Mesothelial cell of epicardium (in vitro differentiated cells): ENCODE measurements at places on chromosomes 2 and 18. TPM values are rescaled to one million over a fixed set of nuclear protein-coding genes. Genes with fewer than 3 reads are reported as not detected.

The UGT1A3 gene
- not detected in 3 replicates for total RNA-seq

DNA sequence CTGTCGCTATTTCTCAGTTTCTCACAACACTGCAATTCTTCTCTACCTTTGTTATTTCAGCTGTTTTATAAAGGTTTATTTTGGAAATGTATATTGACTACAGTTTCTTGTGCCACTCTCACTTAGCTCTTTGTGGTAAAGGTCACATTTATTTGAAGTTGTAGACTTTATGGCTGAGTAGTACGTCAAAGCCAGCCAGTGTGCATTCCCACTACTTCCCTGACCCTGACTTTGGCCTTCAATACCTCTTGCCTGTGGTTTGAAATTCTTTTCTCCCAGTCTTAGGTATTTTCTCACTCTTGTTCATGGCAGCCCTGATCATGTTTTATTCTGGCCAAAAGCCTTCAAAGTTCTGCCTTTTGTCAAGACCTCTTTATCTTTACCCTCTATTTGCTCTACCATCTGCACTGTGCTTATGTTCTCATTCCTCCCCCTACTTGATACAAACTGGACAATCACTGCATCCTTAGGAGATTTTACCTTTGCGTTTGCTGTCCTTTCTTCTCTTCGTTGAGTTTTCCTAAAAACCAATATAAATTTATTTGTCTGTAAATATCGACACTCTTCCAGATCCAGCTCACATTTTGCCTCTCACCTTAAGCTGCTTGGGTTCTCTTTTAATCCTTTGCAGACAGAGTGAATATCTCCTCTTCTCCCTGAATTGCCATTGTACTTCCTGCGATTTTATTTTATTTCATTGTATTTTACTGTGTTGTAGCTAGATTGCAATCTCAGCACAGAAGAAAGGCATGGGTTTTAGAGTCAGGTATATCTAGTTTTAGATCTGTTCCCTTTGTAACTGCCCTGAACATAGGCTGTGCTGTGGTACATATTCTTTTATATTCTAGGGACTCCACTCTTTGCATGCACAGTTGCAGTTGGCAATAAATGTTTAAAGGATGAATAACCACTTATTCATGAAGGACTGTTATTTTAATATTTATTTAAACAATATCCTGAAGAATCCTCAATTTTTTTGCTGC lies 31.2 kb downstream of the GULP1 start:
- DNase-seq, result no peak

DNA sequence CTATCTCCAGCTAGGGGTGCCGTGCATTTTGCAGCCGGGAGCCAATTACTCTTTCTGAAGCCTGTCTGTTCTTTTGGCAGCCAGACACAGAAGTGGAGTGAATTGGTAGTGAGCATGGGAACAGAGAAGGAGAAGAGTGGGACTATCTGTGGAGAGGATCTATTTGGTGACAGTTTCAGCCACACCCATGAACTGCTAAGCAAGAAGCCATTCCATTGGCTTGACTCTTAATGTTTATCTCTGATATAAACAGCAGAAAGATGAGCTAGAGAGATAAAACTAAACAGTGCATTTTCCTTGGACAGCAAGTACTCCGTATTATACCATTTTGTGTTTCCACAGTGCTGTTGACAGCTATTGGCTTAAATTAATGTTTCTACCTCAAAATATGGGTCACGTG lies 259.6 kb upstream of the THUMPD2 start:
- DNase-seq, result no peak

The IKZF2 gene
- total RNA-seq, result 44.8 to 47.5 TPM (median 44.9 TPM) in 3 replicates
